ENCODE measurements at places on chromosomes 16 and 17.

DNA sequence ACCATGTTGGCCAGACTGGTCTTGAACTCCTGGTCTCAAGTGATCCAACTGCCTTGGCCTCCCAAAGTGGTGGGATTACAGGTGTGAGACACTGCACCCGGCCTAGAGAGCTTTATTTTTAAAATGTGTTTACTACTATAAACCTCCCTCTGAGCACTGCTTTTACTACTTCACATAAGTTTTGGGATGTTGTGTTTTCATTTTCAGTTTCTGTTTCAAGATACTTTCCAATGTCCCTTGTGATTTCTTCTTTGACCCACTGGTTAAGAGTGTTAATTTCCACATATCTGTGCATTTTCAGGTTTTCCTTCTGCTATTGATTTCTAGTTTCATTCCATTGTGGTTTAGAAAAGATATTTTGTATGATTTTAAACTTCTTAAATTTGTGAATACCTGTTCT is 74.4 kb downstream of the NETO2 start:
- DNase-seq, result no peak

- no peak for DNase-seq
Measured at GRCh38 chr16:68070806-68071517, 14.2 kb upstream of the NFATC3 start.

DNA sequence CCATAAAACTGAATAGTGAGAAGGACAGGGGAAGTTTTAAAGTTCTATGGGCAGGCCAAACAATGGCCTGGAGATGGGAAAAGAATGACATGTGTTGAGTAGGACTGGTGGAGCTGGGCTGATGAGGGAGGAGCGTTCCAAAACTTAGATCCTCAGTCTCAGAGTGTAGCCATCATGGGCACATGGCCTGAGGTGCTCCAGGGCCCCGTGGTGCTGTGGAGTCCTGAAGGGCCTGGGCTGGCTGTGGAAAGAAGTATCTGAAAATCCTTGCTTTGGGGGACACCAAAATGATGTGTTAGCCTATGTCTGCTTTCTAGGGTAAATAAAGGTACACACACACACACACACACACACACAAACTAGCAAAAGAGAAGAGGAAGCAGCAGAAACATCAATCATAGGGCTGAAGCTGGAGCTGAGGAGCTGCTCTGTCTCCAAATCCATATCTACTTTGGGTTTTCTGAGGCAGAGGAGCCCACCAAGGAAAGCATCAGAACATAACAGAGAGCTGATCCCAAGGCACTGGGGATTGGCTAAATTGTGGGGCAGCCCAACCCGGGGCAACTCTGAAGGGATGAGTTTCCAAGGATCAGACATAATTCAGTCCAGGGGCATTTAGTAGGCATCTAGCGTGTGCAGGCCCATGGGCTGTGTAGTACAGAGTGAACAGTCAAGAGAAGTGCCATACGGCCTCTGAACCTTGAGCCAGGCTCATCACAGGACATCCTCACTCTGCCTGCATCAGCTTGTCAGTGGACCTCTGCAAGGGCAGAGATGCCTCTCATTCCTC is 85.2 kb downstream of the C16orf78 start:
- DNase-seq, result no peak

GRCh38 chr16:3863587-3863986 is 16.9 kb downstream of the CREBBP start:
- no peak for DNase-seq

- no peak for DNase-seq
Measured at GRCh38 chr17:19494961-19495806, 38.5 kb upstream of the SLC47A1 start.

DNA sequence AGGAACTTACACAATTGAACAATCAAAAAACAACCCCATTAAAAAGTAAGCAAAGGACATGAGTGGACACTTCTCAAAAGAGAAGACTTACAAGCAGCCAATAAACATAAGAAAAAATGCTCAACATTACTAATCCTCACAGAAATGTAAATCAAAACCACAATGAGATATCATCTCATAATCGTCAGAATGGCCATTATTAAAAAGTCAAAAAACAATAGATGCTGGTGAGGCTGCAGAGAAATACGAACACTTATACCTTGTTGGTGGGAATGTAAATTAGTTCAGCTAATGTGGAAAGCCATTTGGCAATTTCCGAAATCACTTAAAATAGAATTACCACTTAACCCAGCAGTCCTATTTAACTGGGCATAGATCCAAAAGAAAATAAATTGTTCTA is 301.9 kb upstream of the KCNJ16 start:
- DNase-seq, result no peak

GRCh38 chr17:77420804-77421629 is 280.2 kb downstream of the SEC14L1 start:
- DNase-seq, result no peak

DNA sequence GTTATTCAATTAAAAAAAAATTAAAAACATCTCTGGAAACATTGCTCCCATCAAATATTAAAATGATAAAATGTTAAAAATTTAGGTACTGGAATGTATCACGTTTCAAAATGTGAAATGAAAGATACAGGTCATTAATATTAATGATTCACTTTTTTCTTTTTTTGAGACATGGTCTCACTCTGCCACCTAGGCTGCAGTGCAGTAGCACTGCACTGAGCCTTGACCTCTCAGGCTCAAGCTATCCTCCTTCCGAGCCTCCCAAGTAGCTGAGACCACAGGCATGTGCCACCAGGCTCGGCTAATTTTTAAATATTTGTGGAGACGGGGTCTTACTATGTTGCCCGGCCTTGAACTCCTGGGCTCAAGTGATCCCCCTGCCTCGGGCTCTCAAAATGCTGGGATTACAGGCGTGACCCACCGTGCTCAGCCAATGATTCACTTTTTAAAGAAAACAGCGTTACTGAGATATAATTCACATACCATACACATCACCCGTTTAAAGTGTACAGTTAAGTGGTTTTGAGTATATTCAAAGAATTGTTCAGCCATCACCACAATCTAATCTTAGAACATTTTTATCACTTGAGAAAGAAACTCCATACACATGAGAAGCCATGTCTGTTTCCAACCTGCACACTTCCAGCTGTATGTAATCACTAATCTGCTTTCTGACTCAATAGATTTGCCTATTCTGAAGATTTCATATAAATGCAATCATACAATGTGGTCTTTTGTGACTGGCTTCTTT is 19.1 kb upstream of the NETO2 start:
- DNase-seq, result no peak

DNA sequence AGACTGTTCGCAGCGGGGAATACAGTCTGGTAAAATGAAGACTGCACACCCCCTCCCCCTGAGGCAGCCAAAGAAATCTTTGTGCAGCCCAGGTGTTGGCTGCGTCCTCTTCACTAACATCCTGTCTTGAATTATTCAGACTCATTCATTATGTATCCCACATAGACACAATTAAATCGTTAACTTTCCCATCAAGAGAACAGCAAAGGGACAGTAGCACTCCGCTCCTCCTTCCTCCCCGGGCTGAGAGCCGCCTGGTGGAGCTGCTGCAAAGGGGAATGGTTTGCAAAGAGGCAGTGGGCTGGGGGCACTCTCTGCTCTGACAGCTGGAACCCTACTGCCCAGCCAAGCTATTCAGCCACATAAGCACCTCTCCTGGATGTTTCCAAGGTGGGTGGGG is 290.0 kb upstream of the SOX9 start:
- no peak for DNase-seq

DNA sequence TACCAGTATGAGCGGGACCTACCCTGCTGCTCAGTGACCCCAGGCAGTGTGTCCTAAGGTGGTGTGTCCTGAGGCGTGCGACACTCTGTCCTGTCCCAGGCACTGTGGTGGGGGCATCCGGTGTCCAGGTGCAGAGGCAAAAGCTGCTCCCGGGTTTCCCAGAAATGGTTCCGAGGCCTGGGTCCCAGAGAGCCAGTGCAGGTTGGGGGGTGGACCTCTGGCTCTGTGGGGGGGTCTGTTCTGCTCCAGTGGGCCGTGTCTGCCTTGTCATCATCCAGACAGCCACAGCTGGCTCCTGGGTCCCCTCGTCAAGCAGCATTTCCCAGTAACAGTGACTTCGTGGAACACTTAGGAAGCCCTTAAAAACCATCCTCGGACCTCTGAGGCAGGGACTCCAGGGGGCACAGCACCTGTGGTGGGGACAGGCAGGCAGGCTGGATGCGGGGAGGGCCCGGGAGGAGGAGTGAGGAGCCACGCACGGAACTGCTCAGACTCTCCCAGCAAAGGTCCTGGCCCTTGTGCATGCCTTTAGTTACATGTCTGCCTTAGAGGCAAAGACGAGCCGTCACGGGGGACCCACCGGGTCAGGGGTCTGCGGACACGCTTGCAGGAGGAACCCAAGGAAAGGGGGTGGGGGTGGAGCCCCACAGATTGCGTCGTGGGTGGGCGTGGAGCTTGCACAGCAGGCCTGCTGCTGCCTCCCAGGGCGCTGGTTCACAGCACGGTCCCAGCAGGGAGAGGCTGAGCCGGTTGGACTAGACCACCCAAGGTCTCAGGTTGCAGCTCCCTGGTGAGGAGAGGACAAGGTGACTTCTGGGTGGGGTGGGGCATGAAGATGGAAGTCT is 5.6 kb downstream of the SLC16A3 start:
- no peak for DNase-seq

DNA sequence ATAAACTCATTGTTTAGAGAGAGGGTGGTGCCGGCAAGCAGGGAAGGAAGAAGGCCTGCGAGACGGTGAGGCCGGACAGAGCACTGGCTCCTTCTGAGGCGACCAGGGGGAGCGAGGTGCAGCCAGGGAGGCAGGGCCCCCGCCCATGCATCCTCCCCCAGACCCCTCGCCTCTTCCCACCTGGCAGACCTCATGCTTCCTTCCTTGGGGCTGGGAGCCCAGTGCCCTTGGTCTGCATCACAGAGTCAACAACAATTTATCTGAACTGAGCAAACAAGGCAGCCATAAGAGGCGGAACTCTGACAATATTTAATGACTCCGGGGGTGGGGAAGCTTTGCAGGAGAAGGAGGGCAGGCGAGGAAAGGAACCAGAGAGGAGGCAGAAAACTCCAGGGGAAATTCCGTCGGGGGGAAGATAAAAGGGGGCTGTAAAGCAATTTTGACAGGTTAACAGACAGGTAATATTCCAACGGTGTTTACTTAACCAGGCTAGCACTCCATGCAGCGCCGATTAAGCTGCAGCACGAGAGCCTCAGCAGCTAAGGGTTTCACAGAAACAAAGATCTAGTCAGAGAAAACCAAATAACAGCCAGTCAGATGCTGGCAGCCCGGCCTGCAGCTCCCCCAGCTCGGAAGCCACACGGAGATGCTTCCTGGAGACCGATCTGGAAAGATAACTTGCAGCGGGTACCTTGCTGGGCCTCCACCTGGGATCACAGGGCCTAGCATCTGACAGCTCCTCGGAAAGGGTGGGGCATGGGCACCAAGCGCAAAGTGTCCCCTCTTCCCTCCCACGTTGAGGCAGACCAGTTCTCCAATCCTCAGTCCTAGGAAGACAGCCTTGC is 398.2 kb downstream of the SOX9 start:
- no peak for DNase-seq

DNA sequence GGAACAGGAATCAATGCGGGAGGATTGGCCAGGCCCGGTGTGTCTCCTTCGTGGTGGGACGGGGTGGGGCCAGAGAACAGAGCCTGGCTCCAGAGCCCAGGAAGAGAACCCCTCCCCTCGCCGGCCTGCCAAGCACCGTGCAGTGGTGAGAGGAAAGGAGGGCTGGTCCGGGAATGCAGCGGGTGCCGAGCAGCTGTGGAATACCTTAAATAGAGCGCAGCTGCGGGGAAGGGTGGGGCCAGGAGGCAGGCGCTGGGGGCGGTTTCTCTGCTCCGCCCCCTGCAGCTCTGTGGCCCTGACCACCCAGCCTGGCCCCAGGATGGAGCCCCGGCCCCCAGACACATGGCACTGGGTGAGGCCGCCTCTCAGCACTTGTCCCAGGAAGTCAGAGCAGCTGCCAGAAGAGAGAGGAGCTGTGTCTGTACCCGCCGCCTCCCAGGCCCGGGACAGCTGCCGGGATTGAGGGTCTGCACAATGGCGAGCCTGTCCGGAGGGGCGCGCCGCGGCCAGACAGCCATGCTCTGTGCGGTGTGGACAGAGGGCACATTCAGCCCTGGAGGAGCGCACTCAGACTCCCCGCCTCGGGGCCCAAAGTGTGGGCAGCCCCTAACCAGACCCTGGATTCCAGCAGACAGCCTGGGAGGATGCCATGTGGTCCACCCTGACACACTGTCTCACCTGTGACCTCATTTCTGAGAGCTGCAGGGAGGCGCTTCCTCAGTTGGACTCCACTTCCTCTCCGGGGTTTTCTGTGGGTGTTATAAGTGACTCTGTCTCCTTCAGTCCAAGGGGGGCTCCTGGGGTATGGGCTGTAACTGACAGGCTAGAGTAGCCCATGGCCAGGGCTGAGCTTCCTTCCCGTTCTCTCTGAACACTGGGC is 268.8 kb downstream of the SEC14L1 start:
- DNase-seq, result no peak

DNA sequence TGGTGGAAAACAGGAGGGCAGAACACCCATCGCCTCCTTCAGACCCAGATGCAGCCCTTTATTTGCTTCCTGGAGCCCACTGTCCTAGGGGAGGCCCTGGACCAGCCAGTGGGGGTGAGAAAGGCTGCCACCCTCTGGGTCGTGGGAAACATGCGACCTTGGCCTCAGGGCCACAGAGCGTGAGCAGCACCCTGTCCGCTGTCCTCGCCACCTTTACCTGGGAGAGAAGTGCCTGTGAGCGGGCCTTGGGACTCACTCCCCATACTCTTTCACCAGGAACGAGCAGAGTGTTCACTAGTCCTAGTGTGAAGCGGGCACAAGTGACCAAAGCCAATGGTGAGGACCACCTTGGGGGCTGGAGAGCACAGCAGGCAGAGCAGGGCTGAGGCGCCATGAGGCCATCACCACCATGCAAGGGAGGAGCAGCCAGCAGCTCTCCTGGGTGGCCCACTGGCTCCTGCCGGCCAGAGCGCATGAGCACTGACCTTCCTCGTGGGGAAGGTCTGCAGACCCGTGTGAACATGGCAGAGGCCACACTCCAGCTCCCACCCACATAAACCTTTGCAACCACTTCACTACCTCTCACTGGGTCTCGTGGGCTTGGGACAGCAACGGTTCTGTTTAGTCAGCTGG is 8.5 kb downstream of the SMCR8 start:
- DNase-seq, result no peak

- DNase-seq, result no peak
Measured at GRCh38 chr17:80247561-80247960, 13.1 kb upstream of the RNF213 start.

DNA sequence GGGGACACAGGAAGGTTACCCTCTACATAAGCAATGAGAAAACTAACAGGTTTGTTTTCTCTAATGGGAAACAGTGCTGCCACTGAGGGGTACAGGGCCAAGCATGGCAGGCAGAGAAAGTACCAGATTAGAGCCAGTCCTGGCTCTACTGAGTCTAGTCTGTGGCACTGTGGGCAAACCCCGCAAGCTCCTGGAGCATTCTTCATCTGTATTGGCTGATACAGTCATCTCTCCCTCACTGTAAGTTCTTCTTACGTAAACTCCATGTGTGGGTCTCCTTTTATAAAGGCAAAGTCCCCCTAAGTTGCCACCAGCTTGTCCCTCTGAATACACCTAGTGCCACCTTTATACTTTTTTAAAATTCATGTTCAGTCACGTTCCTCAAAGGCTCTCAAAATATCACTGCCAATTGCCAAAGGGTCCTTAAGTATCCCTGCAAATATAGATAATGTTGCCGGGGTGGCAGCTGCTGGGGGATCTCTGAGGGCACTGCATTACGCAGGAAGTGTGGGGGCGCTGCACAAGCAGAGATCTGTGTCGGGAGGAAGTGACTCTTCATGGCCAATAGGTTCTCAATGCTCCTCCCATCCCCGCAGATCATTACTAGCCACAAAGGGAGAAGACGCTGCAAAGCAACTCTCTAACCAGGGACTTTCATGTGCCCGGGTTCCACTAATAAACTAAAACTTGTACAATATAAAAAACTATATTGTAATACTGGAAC is 18.8 kb downstream of the XPO6 start:
- DNase-seq, result no peak

Measured in hematopoietic multipotent progenitor cell treated with erythropoietin and hydrocortisone succinate and interleukin-3 and kit ligand, for 17 days (in vitro differentiated cells).